ENCODE measurements at places on chromosomes 6 and 20.

- no peaks in the 10 kb centered on the region for H3K27me3 ChIP-seq
- DNase-seq, result peak; percentile 7
- H3K4me3 ChIP-seq, result no peak overlapping the region
- no peaks in the 10 kb centered on the region for H3K4me1 ChIP-seq
- peaks cover 6% of the 10 kb centered on the region for H3K36me3 ChIP-seq
These were observed 37.0 kb downstream of the CDC40 start for GRCh38 chr6:110217266-110217665.

DNA sequence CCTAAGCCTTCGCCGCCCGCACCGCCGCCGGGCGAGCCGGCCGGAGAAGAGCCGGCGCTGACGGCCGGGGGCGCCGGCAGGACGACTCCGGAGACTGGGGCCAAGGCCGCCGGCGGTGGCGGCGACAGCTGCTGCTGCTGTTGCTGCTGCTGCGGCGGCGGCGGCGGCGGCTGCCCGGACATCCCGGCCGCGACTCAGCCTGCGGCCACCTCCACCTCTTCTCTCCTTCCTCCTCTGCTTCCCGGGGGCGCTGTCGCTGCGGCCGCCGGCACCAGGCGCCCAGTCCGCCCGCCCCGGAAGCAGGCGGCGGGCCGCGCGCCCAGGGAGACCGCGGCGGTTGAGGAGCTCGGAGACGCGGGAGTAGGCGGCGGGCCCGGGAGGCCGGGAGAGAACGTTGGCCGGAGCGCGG is 307 bp downstream of the RANBP9 start:
- H3K4me3 ChIP-seq, result peak overlapping the region; percentile 93
- no peak overlapping the region for H3K27ac ChIP-seq
- no peaks in the 10 kb centered on the region for H3K36me3 ChIP-seq
- H3K4me1 ChIP-seq, result peaks cover 5% of the 10 kb centered on the region

DNA sequence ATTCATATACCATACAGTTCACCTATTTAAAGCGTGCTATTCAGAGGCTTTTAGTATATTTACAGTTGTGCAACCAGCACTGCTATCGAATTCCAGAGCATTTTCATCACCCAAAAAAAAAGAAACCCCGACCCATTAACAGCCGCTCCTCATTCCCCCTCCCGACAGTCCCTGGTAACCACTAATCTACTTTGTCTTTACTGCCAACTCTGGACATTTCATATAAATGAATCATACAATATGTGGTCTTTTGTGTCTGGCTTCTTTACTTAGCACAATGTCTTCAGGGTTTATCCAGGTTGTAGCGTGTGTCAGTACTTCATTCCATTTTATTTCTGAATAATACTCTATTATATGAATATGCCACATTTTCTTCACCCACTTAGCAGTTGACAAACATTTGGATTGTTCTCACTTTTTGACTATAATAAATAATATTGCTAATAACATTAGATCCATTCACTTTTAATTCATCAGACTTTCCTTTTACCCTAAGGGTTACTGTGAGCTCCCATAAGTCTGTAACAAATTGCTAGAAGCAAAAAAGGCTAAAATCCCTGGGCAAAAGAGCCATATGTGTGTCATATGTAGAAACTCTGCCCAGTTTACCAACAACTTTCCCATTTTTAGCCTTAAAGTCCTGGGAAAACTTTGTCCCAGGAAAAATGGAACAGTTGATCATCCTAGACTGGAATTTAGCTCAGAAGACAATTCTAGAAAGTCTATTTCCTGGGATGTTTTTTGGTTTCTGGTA is 23.2 kb upstream of the ROS1 start:
- H3K27ac ChIP-seq, result peak overlapping the region; percentile 96
- H3K36me3 ChIP-seq, result no peaks in the 10 kb centered on the region
- H3K4me3 ChIP-seq, result no peak overlapping the region
- H3K27me3 ChIP-seq, result no peaks in the 10 kb centered on the region
- peak; percentile 89 for DNase-seq

- H3K36me3 ChIP-seq, result no peaks in the 10 kb centered on the region
- peaks cover 26% of the 10 kb centered on the region for H3K4me1 ChIP-seq
- H3K4me3 ChIP-seq, result no peak overlapping the region
- no peak for DNase-seq
- peaks cover 4% of the 10 kb centered on the region for H3K27me3 ChIP-seq
- no peak overlapping the region for H3K27ac ChIP-seq
These were observed 19.8 kb downstream of the DACT2 start for GRCh38 chr6:168299541-168300511.

DNA sequence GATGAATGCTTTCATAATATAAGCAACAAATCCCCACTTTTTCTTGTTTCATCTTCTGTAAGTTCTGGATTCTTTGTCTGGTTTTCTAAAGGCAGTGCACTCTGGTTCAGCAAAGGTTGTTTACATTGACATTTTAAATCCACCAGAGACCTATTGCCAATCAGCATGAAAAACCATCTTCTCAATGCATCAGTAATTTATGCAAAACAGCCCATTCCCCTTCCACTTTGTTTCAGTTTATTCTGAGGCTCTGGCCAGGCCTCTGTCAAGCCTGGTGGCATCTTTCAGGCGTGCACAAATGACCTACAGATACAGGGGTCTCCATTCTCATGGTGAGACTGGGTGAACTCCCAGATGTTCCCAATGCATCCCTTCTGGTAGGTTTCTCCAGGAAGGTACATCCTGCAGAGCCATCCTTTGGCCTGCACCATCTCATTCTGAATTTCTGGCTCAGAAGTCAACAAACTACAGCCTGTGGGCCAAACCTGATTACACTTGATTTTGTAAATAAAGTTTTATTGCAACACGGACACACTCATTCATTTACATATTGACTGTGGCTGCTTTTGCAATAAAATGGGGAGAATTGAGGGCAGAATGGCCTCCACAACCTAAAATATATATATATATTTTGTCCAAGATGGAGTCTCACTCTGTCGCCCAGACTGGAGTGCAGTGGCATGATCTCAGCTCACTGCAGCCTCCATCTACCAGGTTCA is 405.4 kb downstream of the PREX1 start:
- no peaks in the 10 kb centered on the region for H3K4me1 ChIP-seq
- H3K27me3 ChIP-seq, result peaks cover 46% of the 10 kb centered on the region

DNA sequence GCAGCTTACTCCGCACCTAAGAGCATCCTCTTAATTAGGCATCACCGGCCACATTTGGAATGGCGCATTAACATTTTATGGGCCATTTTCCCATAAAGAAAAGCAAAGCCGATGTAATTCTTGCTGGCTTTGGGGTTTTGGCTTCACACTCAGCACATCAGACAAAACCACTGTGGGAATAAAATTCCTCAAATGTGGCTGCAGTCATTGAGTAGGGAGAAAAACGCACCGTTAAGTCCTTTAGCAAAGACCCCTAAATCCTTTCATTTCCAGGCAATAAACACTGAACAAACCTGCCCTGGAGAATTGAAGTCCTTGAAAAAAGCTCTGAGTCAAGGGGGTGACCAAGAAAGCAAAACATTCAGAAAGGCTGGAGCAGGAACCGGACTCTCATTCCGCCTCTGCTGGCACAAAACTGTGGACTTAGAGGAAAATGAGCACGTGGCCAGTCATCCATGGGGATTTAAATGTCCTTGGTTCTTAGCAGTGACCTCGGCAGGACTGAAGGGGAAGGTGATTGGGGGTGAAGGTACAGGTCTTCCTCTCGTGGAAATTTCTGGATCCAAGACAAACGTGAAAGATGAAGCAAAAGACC is 102.9 kb downstream of the CDH4 start:
- no peak overlapping the region for H3K27ac ChIP-seq
- peaks cover 33% of the 10 kb centered on the region for H3K27me3 ChIP-seq
- H3K36me3 ChIP-seq, result peaks cover 5% of the 10 kb centered on the region

- H3K27ac ChIP-seq, result peak overlapping the region; percentile 64
- H3K27me3 ChIP-seq, result peaks cover 39% of the 10 kb centered on the region
- DNase-seq, result peak; percentile 61
- peaks cover 7% of the 10 kb centered on the region for H3K4me1 ChIP-seq
- H3K4me3 ChIP-seq, result peak overlapping the region; percentile 29
These were observed 32.0 kb downstream of the POM121L2 start for GRCh38 chr6:27280064-27280539.

- DNase-seq, result no peak
- no peaks in the 10 kb centered on the region for H3K36me3 ChIP-seq
- no peak overlapping the region for H3K27ac ChIP-seq
- peaks cover 96% of the 10 kb centered on the region for H3K27me3 ChIP-seq
- H3K4me3 ChIP-seq, result no peak overlapping the region
These were observed 2.8 kb downstream of the SLC12A5 start for GRCh38 chr20:46031701-46032254.

DNA sequence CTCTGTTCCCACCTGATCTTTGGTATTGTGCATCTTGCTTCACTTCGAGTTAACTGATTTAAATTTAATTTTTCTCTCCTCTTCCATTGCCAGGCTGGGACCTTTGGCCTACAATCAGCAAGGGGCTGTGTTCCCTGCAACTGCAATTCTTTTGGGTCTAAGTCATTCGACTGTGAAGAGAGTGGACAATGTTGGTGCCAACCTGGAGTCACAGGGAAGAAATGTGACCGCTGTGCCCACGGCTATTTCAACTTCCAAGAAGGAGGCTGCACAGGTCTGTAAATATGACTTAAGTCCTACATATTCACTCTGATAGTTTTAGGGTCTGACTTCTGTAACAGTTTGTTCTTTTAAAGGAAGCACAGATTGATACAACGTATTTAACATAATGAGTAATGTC is 412.4 kb downstream of the ARHGAP18 start:
- H3K36me3 ChIP-seq, result no peaks in the 10 kb centered on the region
- no peaks in the 10 kb centered on the region for H3K4me1 ChIP-seq
- H3K4me3 ChIP-seq, result no peak overlapping the region
- H3K27me3 ChIP-seq, result no peaks in the 10 kb centered on the region

DNA sequence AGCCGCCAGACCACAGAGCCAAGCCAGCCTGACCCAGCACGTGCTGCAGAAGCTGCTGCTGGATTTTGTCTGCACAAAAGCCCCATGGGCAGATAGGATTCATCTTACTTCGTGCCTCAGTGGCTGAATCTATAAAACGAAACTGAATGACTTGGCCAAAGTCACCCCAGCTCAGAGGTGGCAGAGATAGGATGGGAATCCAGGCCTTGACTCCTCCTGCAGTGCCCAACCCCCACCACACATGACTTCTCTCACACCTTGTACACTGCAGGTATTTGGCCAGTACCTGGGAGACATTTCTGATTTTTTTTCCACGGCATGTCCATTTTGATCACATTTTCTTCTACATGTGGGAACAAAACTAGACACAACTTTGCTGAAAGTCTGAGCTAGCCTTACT is 182.1 kb downstream of the ANKRD60 start:
- no peaks in the 10 kb centered on the region for H3K4me1 ChIP-seq
- DNase-seq, result no peak
- no peak overlapping the region for H3K27ac ChIP-seq
- no peaks in the 10 kb centered on the region for H3K36me3 ChIP-seq

- H3K36me3 ChIP-seq, result no peaks in the 10 kb centered on the region
- DNase-seq, result no peak
- no peaks in the 10 kb centered on the region for H3K27me3 ChIP-seq
These were observed 67.7 kb upstream of the GCM1 start for GRCh38 chr6:53216301-53216700.

DNA sequence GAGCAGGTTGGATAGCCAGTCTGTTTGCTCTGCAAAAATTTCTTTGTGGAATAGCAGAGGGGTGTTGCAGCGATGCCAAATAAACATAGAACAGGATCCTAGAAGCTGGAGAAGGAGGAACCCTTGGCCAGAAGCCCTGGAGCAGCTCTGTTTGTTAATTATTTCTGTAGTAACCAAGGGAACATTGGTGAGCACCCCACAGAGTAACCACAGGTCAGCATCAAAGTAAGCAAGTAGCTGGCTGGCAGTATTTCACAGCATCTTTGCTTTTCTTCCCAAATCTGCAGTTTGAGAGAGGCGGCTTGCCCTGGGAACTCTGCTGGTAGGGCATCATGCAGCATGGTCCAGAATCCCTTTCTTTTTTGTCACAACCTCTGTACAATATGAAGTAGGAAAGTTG is 12.7 kb upstream of the APMAP start:
- H3K27ac ChIP-seq, result no peak overlapping the region
- no peak overlapping the region for H3K4me3 ChIP-seq
- no peaks in the 10 kb centered on the region for H3K36me3 ChIP-seq
- peaks cover 9% of the 10 kb centered on the region for H3K4me1 ChIP-seq
- H3K27me3 ChIP-seq, result no peaks in the 10 kb centered on the region

- H3K36me3 ChIP-seq, result no peaks in the 10 kb centered on the region
- H3K27me3 ChIP-seq, result no peaks in the 10 kb centered on the region
- no peak overlapping the region for H3K4me3 ChIP-seq
- DNase-seq, result no peak
These were observed 111.1 kb upstream of the SASH1 start for GRCh38 chr6:148231572-148231971.

DNA sequence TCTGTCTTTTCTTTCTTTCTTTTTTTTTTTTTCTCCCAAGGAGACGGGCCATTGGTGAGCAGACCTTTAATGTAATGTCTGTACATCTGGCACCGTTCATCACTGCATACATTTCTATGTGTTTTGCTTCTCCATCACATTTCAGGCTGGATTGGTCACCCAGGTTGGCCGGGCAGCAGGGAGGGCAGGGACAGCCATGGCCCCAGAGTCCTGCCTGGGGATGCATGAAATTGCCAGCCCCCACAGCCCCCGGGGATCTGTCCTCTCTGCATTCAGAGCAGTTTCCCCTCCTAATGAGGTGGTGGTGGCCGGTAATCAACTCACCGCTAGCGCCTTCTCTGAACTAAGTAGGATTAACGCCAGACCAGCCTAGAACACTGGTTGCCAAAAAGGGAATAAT is 50.4 kb downstream of the APCDD1L start:
- no peak for DNase-seq
- H3K27me3 ChIP-seq, result no peaks in the 10 kb centered on the region
- H3K36me3 ChIP-seq, result no peaks in the 10 kb centered on the region
- H3K27ac ChIP-seq, result no peak overlapping the region

DNA sequence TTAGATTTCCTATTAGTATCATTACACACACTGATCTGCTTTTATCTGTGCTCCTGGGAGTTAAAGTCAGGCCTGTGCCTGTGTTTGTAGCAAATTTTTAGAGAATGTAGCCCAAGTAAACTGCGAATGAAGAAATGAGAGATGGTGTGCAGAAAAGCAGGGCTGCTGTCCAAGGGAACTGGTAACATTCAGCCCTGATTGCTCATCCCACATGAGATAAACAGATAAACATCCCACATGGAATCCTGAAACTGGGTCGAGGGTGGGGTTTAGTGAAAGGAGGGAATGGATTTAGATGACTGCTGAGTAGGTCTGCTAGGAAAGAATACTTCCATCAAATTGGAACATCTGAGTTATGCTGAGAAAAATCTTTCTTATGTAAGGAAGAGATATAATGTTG is 69.1 kb downstream of the GRIK2 start:
- H3K36me3 ChIP-seq, result no peaks in the 10 kb centered on the region
- no peak overlapping the region for H3K27ac ChIP-seq
- H3K27me3 ChIP-seq, result no peaks in the 10 kb centered on the region
- DNase-seq, result peak; percentile 13

DNA sequence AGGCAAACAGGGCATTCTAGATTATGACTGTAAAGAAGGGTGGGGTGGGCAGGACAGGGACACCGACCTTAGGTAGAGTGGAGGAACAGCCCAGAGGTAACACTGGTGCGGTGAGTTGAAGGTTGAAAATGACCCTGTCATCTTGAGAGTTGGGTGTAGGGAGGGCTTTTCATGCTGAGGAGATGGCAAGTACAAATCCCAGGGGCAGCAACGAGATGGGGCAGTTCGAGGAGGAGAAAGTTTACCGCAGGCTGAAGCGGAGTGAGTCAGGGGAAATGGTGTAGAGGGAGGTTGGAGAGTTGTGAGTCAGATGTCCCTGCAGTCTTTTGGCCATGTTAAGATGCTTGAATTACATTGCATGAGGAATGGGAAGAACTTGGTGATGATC is 101.1 kb downstream of the HIVEP1 start:
- peak; percentile 90 for DNase-seq
- H3K4me1 ChIP-seq, result peaks cover 10% of the 10 kb centered on the region
- peaks cover 7% of the 10 kb centered on the region for H3K36me3 ChIP-seq
- H3K27ac ChIP-seq, result no peak overlapping the region
- peak overlapping the region; percentile 0 for H3K4me3 ChIP-seq

Data from mesenchymal stem cell (in vitro differentiated cells and primary cell).